Stimulated activated CD4-positive, alpha-beta T cell treated with anti-CD3 and anti-CD28 coated beads, Interleukin-15, amount 100 ng/mL, for 48 hours (primary cell): ENCODE measurements at places on chromosomes 5 and 9.
A peak's percentile ranks its signal among the peaks of the same experiment; 100 is the strongest.

DNA sequence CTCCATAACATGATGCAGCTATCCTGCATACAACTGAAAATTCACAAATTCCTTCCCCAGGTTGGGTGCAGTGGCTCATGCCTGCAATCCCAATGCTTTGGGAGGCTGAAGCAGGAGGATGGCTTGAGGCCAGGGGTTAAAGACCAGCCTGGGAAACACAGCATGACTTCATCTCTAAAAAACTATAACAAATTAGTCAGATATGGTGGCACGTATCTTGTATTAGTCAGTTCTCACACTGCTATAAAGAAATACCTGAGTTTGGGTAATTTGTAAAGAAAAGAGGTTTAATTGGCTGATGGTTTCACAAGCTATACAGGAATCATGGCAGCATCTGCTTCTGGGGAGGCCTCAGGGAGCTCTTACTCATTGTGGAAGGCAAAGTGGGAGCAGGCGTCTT is 56.4 kb upstream of the DAPK1 start:
- DNase-seq = no peak

- DNase-seq = no peak
These were observed 177.6 kb upstream of the TLX3 start for GRCh38 chr5:171131497-171131896.

GRCh38 chr5:169765176-169765996 is 128.3 kb downstream of the DOCK2 start:
- DNase-seq = no peak

DNA sequence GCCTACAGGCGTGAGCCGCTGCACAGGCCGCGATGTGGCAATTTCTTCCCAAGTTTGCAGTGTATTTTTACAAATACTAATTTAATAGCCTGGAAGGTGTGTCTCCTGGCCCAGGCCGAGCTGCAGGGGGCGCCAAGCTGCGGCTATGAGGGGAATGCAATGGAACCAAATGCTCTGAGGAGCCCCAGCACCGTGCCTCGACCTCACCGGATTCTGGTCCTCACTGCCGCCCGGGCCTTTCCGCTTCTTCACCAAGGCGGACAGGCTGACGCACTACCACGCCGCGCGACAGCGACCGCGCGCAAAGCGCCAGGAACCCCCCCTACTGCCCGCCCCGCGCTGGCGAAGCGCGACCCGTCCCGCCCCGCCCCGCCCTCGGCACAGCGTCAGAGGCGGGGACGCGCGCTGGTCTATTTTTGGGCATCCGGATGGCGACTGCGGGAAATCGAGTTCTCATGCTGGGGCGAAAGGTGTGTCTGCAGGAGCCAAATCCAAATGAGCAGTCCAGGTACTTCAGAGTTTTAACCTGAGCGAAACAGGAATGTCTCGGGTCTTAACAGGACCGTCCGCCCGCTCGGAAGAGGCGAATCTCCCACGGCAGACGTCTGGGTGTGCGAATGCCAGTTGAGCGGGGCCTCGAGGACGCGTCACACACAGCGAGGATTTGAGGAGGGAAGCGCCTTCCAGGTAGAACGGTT is 31.7 kb upstream of the PRXL2C start:
- DNase-seq = peak; percentile 59

DNA sequence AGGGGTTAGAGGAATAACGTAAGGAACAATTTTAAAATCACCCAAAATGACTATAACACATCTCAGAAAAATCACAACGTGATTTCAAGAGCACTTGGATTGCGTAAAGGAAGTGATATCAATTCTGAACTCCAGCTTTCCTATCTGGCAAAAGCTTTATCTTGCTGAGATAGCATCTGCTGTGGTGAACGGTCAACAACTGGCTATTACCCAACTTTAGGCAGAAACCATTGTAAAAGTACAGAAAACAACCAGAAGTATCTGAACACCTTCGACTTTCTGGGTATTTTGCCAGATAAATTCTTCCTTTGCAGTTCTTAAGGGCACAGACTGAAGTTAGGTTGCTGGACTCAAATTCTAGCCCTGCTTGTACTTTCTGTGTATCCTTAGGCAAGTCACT is 9.2 kb downstream of the ABLIM3 start:
- DNase-seq = no peak
